Fibroblast of the aortic adventitia (primary cell): ENCODE measurements at places on chromosomes 1 and 21. TPM values are rescaled to one million over a fixed set of nuclear protein-coding genes. Genes with fewer than 3 reads are reported as not detected.

Gene TMEM69
- 6.3 and 24.4 TPM in 2 replicates for total RNA-seq

Gene FCAMR
- total RNA-seq = not detected in 2 replicates

DNA sequence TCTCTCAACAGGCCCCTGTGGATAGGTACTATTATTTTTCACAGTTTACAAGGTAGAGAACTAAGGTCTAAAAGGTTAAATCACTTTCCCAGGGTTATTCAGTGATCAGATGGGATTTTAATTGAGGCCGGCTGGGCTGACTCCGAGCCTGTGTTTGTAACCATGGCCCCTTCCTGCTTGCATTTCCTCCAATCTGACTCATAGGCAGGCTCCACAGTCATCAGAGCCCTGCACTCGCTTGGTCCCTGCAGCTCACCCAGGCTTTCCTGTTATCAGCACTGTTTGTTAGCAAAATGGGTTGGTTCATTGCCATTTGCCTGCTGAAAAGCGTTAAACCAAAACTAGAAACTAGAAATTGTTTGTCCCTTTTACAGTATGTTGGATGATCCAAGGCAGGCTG is 41.4 kb upstream of the LMX1A start:
- DNase-seq = peak; percentile 84

DNA sequence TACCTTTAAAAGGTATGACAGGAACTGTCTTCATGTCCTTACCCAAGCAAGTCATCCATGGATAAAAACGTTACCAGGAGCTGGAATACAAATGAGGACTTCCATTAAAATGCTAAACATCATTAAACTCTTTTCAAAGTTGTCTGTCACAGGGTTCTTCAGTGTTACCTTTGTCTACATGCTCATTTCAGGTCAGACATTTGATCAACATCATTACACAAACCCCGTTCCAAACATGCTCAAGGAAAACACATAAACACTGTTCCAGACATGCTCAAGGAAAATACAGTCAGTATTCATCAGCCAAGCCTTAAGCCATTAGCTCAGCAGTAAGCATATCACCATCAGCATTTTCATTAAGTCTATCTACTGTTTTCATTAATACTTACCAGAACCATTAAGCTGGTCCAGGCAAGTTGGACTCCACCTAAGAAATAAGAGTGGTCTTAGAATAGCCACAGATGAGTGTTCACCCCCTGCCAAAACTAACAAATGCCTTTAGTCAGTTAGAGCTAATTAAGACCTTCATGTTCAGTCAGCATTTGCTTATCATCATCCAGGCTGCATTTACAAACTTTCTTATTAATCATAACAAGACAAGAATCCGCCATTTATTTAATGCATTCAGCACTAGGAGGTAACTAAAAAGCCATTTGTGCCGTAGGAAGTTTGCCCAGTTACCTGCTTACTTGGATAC is 2.2 kb downstream of the GAS5 start:
- no peak for DNase-seq
